ENCODE measurements at places on chromosomes 2 and 18.
A peak's percentile ranks its signal among the peaks of the same experiment; 100 is the strongest.

- no peak for DNase-seq
Observed at GRCh38 chr2:124482551-124482950, 457.5 kb downstream of the CNTNAP5 start.

- DNase-seq, result no peak
Observed at GRCh38 chr18:13796515-13796914, 27.4 kb upstream of the MC5R start.

GRCh38 chr2:96679848-96680247 is 37.3 kb downstream of the FER1L5 start:
- no peak for DNase-seq

- peak; percentile 28 for DNase-seq
Observed at GRCh38 chr2:72793798-72794440, 31.9 kb downstream of the EXOC6B start.

- peak; percentile 58 for DNase-seq
Observed at GRCh38 chr18:55272510-55273243, 313.4 kb upstream of the CCDC68 start.

DNA sequence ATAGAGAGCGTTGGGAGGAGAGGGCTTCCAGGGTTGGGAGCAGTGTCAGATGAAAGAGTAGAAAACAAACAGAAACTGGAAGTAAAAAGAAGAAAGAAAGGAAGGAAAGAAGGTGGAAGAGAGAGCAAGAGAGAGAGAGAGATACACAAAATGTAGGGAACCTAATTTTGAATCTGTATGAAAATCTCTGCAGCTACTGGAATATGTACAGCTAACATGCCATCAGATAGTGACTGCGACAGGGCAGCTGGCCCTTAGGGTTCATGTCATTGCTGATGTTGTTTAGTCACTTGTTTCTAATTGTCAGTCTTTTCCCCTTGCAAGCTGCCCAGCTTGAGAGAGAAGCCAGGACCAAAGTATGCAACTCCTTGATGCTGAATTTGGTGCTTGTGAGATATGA is 85.8 kb downstream of the POLE4 start:
- DNase-seq, result no peak

- no peak for DNase-seq
Observed at GRCh38 chr2:6352247-6352646, 513.5 kb downstream of the CMPK2 start.

DNA sequence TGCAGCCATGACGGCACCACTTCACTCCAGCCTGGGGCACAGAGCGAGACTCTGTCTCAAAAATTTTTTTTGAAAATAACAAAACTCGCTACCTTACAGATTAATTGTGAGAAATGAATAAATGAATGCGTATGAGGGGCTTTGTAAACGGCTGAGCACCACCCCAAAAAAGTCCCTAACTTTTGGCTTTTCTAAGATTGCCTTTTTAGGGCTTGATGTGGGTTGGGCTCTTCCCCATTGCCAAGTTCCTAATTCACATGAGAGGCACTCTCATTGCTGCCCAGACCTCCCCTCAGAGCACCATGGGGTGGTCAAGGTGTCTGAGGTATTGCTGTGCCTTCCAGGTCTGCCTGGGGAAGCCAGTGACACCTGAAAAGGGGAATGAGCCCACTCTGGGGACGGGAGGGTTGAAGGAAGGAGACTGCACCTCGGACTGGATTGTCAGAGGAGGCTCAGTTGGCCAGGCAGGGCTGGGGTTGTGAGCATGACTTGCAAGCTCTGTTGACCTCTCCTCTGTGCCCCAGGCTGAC is 186.4 kb downstream of the PRKCE start:
- no peak for DNase-seq

GRCh38 chr18:22839340-22839821 is 93.7 kb upstream of the RBBP8 start:
- DNase-seq, result no peak

DNA sequence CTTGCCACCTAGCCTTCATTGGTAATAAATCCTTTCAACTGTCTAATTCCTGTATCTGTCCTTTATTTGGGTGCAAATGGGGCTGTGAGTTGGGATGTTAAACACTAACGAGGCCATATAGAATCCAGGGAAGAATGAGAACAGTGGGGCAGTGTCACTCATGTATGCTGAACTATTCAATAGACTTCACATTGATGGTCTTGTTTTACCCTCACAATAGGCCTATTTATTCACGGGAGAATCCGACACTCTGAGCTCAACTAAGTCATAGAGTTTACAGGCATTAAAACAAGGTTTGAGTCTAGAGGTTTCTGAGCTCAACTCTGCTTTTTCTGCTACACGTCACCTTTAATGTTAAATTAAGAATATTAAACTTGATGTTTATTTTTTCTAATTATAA is 421.6 kb downstream of the SOX11 start:
- DNase-seq, result no peak

DNA sequence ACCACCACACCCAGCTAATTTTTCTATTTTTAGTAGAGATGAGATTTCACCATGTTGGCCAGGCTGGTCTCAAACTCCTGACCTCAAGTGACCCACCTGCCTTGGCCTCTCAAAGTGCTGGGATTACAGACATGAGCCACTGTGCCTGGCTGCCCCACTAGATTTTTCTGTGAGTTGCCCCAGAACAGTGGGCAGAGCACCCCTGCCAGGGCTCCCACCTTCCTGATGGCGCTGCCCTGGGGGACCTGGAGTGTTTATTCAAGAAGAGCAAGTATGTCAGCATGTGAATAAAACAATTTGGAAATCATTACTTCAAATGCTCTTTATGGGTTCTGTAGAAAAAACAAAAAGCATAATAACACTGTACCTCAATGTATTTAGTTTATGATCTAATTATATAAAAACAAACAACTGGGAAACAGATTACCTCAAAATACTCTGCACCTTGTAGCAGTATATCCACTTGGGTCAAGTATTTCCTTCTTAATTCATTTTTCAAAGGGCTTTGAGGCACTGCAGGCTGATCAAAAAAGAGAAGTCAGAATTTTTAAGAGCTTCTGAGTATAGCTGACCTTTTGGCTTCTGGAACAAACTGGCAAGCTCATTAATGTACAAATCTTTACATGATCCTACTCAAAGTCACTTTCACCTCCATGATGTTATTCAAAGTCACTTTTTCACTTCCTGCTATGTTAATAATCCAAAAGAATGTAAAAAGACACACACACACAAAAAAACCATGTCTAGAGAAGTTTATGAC is 8.9 kb downstream of the HJURP start:
- DNase-seq, result no peak

- no peak for DNase-seq
Observed at GRCh38 chr2:126748188-126748760, 92.3 kb downstream of the GYPC start.

DNA sequence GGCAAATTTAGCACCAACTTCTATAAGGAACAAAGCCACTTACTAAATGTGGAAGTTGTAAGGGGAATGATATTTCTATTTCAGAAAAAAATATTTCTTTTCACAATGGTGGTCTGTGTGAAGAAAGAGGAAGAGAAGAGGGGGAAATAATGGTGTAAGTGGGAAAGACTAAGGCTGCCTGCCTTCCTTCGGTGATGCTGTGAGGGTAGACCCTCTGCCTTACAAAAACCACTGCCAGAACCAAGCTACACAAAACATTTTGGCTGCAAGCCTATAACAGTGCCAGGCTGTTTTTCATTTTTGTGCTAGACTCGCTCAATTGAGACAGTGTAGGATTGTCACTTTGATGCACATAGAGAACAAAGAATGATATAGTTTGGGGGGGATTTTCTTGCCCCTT is 286.6 kb downstream of the ZEB2 start:
- DNase-seq, result no peak

DNA sequence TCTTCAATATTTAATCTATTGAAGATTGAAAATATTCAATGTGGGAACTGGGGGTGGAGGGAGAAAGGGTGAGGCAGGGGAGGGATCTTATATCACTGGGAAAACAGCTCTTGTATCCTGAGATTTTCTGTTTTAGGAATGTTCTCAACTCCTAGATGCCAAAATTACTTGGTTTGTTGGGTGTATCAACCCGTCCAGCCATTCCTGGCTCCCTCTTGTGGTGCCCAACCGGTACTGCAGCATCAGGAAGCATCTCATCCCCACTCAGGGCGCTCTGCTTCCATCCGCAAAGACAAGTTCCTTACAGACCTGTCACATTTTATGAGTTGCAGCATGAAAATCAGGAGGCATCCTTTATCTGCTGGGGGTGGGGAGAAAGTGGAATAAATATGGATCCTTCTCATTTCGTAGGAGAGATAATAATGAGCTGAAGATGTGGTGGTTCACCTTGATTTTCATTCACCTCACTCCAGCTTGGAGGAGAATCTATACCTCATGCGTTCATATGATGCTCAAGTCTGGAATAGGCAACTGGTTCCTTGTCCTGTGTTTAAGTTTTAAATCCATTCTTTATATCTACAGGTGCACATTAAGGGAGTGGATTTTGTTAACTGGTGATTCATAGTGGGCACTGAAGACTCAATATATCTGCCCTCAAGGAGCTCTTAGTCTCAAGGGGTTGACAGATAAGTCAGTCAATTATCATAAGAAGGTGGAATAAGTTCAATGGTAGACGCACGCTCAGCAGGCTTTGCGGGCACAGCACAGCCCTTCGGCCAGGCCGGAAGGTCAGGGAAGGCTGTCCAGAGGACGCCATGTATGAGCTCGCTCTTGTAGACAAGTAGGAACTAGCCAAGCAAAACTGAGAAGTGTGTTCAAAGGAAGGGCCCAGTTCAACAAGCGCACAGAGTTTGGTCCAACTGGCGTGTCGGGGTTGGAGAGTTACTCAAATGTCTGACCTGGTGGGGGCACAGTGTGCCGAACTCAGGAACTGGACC is 127.3 kb downstream of the RNF144A start:
- peak; percentile 88 for DNase-seq

DNA sequence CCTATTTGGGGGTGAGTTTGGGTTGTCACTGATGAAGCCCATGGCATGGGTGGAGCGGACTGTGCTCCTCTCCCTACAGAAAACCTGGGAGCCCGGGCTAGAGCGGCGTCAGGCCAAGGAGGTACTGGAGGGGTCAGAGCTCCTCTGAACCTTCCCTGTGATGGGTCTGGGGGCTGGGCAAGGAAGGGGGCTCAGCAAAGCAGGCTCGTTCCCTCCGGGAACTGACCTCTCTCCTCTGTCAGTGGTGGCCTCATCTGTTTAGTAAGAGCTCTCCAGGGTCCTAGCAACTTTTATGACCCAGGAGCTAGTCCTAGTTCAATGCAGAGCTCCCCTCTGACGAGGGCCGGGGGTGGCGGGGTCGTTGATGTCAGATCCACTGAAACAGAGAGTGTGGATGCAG is 62.4 kb upstream of the OTOF start:
- no peak for DNase-seq

DNA sequence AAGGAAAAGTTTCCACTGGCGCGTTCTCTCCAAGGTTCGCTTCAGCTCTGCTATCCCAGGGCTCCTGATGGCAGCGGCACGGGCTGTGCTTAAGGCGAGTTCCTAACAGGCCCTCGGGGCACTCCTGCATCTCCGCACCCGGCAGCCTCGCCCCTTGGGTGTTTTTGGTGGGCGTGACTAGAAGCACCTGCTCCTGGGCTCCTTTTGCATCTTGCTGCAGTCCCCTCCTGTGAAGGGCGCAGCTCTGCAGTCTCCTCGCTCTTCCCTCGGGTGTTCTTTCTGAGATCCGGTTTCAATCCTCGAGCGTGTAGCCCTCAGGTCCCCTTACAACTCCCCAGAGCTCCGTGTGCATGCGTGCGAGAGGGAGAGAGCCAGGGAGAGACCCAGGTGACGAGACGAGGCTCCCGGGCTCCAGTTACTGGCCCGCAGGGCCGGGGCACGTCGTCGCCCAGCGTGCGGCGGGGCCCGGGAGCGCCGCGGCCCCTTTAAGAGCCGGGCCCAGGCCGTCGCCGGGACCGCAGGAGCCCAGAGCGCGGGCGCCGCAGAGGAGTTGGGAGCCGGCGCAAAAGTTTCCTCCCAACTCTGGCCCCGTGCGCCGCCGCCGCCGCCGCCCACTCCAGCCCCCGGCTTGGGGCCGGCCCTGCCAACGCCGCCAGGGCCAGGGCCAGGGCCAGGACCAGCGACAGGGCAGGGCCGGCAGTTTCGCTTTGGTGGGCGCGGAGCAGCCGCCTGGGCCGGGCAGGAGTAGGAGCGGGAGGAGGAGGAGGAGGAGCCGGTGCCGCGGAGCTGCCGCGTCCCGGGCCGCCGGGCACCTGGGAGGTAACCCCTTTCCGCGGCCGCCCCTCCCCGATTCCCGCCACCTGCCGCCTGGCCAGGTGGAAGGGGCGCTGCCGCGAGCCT is at the start of gene PARD3B:
Gene PARD3B (plus strand): TSS at position 515 of the 900 bp plus-strand sequence. CDS start 525 bp downstream, outside the sequence.
- peak; percentile 87 for DNase-seq

GRCh38 chr18:55114876-55115275 is 155.6 kb upstream of the CCDC68 start:
- DNase-seq, result no peak

- no peak for DNase-seq
Observed at GRCh38 chr18:46242183-46242582, 138.0 kb downstream of the HAUS1 start.

GRCh38 chr2:24708537-24709152 is 84.5 kb downstream of the PTRHD1 start:
- DNase-seq, result no peak

DNA sequence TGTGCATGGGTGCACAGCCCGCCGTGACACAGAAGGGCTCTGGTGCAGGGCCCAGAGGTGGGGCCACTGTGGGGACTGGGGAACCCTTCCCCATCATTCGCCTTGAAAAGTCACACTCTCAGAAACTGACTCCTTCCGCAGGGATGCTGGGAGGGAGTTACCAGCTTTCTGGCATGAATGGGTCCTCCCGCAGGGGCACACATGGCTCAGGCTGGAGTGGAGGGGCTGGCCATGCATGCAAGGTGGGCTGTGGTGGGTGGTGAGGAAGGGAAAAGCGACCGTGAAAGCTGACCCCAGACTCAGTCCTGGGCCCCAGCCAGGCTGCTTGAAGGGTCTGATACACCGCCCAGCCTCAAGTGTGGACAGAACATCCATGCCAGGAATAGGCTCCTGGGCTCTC is 201.1 kb downstream of the TNS1 start:
- no peak for DNase-seq

DNA sequence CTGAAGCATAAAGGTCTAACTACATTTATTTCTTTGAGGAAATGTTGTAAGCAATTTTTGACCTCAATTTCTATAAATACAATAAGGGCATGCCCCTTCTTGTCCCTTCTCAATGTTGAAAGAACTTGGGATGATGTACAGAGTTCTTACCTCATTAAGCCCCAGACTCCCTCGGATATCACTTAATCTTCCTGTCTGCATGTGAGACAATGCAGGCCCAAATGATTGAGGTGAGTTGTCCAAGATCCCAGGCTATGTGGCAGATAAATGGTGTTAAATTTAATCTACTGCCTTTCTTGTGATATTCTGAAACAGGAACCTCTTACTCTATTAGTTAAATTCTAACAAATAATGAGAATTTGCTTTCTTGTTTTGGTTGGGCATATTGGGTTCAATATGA is 1073.4 kb upstream of the GYPC start:
- no peak for DNase-seq

DNA sequence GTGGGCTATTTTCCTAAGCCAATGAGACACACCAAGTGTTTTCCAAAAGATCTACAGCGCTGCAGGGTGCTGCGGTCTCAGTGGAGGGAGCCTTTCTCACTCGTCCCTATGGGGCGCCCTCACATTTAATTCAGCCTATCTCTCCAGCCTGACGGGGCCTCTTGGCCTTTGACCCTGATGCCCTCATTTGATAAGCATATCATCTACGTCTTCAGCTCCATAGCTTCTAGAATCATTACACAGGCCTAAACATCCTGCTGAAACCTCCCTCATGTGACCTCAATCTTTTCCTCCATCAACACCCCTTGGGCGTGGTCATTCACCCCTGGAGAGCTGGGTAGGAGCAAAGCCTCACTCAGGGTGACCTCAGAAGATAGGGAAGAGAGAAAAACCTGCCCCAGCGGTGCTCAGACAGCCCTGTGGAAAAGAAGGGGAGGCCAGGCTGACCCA is 57.4 kb downstream of the CYP26B1 start:
- DNase-seq, result no peak

Data from GM03348 (cell line).